ENCODE measurements at places on chromosomes 1 and 21.

DNA sequence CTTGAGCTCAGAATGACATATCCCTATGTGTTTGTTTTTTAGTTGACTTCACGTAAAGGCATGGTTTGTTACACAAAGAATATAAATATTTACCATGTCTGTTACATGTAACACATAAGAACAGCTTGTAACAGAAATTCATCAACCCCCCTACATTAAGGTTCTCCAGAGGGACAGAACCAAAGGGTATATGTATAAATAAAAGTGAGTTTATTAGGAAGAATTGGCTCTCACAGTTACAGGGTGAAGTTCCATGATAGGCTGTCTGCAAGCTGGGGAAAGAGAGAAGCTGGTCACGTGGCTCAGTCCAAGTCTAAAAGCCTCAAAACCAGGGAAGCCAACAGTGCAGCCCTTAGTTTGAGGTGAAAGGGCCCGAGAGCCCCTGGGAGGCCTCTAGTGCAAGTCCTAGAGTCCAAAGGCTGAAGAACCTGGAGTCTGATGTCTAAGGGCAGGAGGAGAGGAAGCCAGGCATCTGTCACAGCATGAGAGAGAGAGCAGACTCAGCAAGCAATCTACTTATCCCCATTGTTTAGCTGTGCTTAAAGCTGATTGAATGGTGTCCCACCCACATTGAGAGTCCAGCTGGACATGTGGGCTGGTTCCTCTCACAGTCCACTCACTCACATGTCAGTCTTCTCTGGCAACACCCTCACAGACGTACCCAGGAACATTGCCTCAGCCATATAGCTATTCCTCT lies 15.8 kb downstream of the THRAP3 start:
- DNase-seq, result peak; percentile 16

GRCh38 chr1:210728437-210729149 lies 399.9 kb downstream of the HHAT start:
- DNase-seq, result no peak

DNA sequence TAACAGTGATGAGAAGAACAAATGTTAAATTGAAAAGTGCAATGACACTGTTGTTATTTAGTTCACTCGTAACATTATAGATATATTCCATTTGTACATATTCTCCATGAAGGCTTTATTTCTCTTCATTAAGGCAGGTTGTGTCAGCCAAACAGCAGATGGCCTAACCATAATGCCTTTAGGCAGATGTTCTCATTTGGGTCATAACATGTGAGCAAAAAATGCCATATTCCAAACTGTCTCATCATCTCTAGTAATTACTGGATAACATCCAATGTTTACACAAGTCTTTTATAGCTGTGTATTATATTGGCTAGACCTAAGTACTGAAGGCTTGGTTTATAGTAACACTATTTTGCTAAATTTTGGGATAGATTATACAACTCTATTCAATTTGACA lies 87.2 kb upstream of the CHODL start:
- no peak for DNase-seq

GRCh38 chr1:160247053-160247452 lies 15.3 kb downstream of the DCAF8 start:
- DNase-seq, result no peak

DNA sequence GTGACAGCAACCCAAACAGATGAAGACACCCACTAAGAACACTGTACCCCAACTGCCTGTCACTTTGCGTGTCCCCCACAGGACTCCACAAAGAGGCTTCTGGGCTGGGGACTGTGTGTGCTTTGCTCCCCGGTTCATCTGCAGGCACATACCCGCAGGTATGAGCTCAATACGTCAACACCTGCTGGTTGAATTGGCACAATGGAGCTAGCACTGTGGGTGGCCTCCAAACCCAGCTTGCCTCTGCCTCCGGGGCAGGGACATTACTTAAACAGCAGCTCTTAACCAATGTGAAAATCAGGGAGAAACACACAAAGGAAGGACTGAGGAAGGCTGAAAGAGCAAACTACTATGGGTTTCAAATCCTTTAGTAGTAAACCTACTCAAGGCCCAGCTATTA lies 140.2 kb upstream of the TIAM1 start:
- DNase-seq, result no peak

DNA sequence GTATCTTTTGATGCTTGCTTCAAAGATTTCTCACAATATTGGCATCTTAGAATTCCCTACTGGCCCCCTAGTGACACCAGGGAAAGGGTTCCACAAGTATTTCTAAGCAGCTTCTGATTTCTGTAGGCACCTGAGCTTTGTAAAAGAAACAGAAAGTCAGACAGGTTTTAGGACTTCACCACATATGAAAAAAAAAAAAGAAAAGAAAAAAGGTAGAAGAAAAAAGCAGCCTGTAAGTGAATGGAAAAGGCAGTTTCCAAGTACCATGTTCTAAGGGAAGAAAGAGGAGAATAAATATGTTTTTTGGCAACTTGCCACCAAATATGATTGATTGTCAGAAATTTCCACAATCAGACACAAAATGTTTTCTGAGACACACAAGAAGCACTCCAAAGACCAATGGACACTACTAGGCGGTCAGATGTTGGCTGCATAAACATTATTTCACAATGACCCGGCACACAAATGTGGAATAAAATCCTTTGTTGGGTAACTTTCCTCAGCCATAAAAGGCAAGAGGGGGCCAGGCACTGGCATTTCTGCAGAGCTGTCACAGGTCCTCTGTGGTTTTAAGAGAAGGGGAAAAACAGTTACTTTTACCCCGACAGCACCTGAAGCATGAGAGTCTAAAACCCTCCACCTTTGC lies 12.7 kb upstream of the CPLANE2 start:
- no peak for DNase-seq

GRCh38 chr1:11280719-11281376 lies 7.8 kb downstream of the UBIAD1 start:
- DNase-seq, result no peak

DNA sequence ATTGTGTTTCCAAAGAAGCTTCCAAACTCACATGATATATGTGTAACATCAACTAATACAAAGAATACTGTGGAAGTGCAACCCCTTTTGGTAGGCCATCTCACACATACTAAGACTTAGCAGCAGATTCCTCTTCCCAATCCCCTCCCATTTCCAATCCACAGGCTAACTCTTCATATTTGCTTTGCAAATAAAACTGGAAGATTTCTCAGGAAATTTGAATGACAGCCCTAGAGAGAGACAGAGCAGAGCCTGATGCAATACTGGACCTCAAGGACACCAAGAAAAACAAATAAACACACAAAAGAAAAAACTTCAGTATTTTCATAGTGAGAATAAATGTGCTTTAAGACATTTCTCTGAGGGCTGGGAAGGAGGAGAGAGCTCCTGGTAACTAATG lies 190.2 kb upstream of the BRINP3 start:
- no peak for DNase-seq

DNA sequence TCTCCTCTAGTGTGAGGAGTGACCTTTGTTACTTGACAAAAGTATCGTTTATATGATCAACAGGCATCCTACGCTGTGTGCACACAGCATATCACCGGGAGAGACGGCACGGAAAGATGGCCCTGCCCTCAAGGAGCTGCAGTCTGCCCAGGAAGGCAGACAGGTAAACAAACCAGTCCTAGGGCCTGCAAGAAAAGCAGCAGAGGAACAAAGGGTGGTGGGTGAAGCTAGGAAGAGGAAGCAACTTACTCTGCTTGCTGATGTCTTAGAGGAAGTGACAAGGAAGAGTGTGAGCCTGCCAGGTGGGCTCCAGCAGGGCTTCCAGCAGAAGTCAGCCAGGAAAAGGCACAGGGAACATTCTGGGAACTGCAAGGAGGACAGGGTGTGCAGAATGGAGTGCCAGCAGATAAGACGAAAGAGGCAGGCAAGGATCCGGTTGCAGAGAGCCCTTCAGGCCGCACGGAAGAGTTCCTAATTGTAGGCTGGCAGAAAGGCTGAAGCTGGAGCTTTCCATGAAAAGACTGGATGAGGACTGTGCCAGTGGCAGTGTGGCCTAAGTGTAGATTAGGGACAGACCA lies 106.7 kb downstream of the SLC45A1 start:
- no peak for DNase-seq

DNA sequence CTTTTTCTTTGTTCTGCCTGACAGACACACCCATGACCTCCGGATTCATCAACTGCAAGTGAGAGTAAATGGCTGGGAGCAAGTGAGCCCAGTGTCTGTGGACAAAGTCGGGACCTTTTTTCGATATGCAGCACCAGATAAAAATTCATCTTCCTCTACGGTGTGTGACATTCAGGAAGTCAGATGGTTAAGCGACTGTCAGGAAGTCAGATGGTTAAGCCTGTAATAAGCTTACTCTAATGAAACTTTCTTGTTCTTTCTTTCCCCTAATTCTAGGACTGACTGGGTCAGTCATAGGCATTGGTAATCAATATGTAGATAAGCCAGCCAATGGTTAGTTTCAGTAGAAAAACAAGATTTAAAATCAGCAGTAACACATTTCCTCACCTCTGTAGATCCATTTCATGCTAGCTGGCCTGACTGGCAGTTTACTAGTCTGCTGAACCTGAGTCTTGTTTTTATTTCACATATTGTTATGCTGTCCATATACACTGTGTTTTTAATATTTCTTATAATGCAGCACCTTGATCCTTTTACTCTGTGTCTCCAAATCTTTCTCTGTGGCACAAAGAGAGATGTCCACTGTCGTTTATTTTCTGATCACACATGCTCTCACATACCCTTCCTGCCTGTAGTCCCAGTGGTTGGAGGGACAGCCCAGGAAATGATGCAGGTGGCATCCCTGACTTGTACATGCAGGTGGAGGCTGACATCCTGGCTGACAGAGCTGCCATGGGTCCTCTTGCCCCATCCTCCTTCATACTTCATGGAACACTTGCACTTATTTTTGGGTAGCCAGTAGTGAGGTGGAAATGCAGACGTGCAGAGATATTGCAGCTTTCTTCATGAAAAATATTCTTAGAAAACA lies 115.8 kb downstream of the VPS13D start:
- DNase-seq, result no peak

GRCh38 chr1:170590921-170591705 lies 59.1 kb downstream of the GORAB start:
- DNase-seq, result no peak

DNA sequence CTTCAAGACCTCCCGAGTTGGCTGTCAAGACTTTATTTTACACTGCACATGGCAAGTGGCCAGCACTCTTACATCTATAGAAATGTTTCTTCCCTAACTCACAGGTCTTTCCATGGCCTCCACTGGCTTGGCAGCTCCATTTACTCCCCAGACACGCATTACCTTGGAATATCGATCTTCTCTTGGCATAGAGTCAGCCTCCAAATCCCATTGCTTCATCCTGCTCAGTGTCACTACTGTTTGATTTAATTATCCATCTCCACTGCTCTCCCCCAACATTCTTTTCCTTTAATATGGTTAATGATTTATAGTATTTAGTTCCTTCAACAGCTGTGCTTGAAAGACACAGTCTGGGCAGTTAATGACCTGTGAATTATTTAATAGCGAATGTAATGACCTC lies 241.2 kb upstream of the MAP1LC3C start:
- no peak for DNase-seq

GRCh38 chr1:111679541-111679940 lies 59.7 kb downstream of the INKA2 start:
- DNase-seq, result no peak

DNA sequence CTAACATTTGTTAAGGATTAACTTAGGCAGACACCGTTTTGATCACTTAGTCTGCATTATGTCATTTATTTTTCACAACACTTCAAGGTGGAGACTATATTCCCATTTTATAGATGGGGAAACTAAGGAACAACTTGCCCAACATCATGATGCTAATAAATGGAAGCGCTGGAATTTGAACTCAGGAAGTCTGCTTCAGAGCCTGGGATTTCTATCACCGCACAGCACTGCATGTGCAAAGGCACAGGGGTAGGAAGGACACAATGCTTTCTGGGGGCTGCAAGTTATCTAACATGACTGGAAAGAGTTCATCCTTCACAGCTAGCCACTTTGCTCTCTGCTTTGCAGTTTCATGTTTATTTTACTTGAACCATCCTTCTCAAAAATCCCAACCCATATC lies 100.5 kb downstream of the UBR4 start:
- DNase-seq, result no peak

GRCh38 chr1:220732137-220732536 lies 16.0 kb upstream of the MTARC2 start:
- no peak for DNase-seq

DNA sequence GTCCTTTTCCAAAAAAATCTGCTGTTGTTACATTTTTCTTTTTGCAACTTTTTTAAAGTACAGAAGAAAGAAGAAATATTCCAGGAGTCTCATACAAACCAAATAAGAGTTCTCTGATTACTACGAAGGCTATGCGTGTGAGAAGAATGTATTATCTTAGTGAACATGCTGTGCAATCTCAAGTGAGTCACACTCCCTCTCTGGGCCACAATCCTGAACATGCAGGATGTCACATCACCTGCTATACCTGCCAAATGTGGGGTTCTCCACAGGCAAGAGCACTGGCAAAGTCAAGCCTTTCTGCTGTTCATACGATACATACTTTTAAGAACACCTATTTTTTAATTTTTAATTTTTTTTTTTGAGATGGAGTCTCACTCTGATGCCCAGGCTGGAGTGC lies 21.7 kb upstream of the TRIM63 start:
- DNase-seq, result no peak

- no peak for DNase-seq
Observed at GRCh38 chr1:185679220-185679619, 55.0 kb upstream of the HMCN1 start.

GRCh38 chr1:20837554-20838192 lies 50.6 kb upstream of the HP1BP3 start:
- DNase-seq, result no peak

- no peak for DNase-seq
Observed at GRCh38 chr1:71047635-71048607, at the start of gene PTGER3. PTGER3 (minus strand) TSS chr1:71047816; CDS start chr1:71047577, 239 bp downstream.

DNA sequence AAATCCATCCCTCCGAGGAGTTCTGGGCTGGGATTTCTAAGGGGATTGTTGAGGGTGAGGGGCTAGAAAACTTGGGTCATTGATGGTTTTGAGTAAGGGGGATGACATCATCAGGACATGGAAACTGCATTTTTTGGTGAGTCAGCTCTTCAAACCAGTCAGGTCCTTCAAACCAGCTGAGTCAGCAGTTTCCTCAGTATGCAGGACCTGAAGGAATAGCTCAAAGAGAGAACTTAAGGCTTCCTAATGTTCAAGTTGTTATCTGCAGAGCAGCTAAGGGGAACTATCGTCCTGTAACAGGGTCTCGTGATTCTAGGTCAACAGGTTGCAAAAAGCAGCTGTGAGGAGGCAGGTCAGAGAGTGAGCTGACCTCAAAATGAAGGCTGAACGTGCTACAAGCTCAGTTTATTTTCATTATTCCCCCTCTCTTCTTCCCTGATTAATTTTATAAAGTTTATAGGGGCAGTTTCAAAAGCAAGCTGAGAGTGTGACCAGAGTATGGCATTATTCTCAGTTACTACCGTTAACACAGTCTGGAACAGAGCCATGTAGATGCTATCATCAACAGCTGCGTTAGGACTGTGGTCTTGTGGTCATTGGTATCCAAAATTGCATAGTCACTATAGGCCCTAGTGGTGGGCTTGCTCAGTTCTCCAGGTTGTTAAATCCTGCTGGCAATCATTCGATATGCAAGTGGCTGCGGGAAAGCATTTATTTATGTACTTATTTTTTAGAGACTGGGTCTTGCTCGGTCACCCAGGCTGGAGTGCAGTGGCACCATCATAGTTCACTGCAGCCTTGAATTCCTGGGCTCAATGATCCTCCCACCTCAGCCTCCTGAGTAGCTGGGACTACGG lies 10.7 kb upstream of the SDC3 start:
- no peak for DNase-seq
